Endothelial cell of coronary artery (primary cell): ENCODE measurements at places on chromosomes 1 and 21. TPM values are rescaled to one million over a fixed set of nuclear protein-coding genes. Genes with fewer than 3 reads are reported as not detected.

Gene AMY1C
- not detected in 2 replicates for total RNA-seq

Gene C1orf94
- not detected in 2 replicates for total RNA-seq

Gene DCDC2B
- not detected in 2 replicates for total RNA-seq

Gene RASSF5
- total RNA-seq = 0.19 and 0.54 TPM in 2 replicates

Gene STXBP3
- 51.2 and 51.8 TPM in 2 replicates for total RNA-seq

Gene UBL4B
- total RNA-seq = not detected in 2 replicates

Gene EFNA3
- 1.0 and 1.6 TPM in 2 replicates for total RNA-seq

Gene BTBD19
- 5.2 and 13.2 TPM in 2 replicates for total RNA-seq

Gene SMG7
- 18.6 and 27.6 TPM in 2 replicates for total RNA-seq

Gene CELSR2
- total RNA-seq = 0.45 and 2.1 TPM in 2 replicates

Gene CAMK1G
- not detected in 2 replicates for total RNA-seq

Gene PDZK1IP1
- 0.09 TPM in 1 of 2 replicates, not detected in the other for total RNA-seq

Gene TLCD4
- total RNA-seq = under 0.01 TPM in 2 replicates
